ENCODE measurements at places on chromosomes 12 and 14.

DNA sequence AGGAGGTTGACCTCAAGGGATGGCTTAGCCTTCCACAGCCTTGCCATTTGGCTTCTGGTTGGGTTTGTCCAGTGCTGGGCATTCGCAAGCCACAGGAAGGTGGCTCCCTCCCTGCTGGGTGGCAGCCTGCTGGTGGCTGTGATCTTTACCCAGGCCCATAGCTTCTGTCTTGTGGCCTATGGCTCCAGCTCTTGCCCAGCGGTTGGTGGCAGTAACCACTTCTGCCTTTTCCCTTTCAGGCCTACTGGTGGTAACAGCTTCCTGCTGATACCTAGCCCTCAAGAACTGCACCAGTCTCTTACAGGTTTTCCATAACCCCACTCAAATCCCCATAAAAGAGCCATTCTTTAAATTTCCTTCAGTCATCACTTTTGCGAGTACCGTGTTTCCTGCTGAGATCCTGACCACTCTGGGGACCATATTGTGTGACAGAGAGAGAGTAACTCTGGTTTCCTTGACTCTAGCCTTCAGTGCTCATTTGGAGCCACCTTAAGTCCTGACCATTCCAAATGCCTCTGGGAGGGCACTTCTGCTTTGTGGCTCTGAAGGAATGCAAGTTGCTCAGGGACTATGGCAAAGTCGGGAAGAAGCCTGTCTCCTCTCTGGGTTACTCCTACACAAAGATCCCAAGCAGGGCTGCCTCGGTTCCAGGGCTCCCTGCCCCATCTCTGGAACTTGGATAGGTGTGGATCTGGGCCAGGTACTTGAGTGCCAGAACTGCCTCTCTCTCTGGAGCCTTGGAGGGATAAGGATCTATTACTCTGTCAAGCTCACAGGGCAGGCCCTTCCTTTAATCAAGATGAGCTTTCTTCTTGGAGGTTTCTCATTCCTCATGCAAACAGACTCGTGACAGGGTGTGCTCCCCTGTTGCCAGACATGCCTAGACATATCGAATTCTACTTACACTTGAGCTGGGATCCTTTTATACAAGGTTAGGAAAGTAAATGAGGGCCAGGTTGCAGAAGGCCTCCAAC is 2.9 kb upstream of the NYNRIN start:
- DNase-seq: no peak

DNA sequence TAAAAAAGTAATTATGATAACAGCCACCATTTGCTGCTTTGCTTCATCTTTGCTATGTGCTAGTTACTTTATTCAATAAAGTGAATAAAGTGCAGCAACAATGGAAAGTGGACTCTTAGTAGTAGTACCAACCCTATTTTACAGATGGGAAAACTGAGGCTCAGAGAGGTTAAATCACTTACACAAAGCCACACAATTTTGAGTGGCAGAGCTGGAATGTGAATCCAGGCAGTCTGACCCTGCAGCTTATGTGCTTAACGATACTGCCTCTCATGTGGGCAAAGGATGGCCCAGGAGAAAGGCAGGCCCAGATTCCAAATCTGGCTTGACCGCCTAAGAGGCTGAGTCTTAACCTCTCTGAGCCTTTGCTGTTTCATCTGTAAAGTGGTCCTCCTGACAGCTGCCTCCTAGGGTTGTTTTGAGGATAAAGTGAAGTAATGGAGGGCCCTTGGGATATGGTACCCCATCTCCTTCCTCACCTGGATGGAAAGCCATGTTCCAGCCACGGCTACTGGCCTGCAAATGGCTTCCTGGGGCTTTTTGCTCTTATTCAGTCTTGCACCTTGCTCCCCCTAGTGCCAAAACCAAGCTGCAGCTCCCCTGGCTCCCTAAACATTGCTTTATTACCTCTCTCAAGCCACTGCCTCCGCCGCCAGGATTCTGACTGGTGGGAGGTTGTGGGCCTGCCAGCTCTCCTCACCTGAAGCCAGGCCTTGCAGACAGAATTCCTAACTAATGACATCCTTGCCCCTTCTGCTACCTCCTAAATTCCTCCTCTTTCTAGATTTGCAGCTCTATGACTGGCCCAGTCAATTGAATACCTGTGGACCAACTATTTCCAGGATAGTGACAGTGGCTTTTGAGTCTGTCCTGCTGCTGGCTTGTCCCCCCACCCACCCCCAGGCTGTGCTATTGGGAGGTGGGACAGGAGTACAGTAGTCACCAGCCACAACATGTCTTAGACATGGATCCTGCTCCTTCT is 283.3 kb upstream of the PWP1 start:
- DNase-seq: peak; percentile 72

GRCh38 chr12:106251631-106252455 is 4.0 kb upstream of the CKAP4 start:
- no peak for DNase-seq

DNA sequence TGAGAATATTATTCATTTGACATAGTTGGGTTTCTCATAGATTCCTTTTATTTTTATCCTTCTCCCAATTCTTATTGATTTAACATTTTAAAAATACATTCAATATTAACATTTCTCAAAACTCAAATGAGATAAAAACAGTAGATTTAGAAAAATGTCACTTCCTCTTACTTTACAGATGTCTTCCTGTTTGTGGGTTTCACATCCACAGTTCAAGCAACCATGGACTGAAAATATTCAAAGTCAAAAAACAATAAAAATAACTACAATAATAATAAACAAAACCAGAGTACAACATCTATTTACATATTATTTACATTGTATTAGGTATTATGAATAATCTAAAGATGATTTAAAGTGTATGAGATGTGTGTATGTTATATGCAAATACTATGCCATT is 111.3 kb upstream of the SLC16A7 start:
- DNase-seq: no peak

DNA sequence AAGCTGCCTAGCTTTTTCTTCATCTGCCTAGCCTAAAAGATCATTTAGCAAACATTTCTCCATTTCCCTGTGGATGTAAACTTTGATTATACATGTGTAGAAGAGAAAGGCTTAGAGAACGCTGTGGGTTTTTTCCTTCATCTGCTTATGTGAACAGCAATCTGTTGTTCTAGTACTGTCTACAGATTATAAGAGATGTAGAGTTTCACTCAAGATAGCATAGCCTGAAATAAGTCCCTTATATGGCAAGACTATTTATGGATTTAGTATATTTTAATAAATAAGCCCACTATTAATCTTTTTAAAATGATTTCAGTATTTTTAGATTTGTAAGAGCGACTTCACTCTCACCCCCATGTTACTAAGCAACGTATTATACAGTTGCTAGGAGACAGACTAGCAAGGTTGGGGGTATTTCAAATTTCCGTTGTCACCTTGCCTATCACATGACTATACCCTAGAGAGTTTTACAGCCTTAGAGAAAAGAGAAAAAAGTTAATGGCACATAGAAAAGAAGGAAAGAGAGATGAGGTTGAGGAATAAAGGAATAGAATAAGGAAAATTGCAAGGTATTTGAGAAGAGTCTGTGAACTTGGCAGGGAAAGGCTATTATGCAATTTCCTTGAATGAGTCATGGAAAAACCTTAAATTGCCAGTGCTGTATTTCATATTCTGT is 12.2 kb upstream of the TUBA1A start:
- DNase-seq: peak; percentile 68

DNA sequence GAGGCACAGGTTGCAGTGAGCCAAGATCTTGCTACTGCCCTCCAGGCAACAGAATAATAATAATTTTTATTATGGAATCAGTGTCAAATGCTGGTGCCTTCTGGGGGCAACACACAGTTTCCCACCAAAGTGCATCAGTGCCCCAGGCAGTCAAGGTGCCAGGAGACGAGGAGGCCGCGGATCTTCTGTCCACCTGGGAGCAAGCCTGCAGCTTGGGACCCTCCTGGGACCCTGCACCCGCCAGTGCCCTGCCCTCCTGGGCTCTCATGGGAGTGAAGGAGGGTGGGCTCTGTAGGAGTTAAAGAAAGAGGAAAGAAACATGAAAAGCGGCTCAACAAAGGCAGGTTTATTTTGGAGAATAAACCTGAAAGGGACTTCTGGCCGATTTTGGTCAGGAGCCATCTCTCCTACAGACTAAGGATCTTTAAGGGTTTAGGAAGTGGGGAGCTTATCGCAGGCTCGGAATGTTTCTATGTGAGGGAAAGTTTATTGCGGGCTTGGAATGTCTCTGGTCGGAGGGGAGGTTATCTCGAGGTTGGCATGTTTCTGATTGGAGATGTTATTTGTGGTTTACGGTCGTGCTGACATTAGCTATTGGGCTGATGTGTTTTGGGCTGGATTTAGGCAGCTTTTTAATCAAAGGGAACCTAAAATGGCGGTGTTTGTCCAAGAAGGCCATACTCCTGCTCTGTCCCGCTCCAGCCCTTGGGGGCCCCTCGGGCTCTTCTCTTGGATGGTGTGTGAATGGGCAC is 1.1 kb upstream of the ASPG start:
- no peak for DNase-seq

GRCh38 chr12:4421590-4422031 is 24.0 kb downstream of the FGF6 start:
- peak; percentile 61 for DNase-seq

DNA sequence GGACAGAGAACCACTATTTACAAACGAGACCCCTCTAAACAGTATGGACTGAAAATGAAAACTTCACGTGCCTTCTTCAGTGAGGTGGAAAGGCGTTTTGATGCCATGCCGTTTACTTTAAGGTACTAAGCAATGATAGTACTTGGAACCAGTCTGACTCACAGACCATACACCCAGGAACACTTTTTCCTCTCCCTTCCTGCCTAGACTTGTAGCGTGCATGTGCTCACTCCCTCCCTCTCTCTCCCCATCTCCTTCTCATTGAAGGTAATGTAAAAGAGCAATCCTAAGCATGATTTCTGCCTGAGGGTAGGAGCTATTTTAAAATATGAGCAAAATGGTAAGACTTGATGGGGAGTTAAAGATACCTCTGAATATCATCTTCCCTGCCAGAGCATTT is 5.9 kb upstream of the RPL41 start:
- no peak for DNase-seq

DNA sequence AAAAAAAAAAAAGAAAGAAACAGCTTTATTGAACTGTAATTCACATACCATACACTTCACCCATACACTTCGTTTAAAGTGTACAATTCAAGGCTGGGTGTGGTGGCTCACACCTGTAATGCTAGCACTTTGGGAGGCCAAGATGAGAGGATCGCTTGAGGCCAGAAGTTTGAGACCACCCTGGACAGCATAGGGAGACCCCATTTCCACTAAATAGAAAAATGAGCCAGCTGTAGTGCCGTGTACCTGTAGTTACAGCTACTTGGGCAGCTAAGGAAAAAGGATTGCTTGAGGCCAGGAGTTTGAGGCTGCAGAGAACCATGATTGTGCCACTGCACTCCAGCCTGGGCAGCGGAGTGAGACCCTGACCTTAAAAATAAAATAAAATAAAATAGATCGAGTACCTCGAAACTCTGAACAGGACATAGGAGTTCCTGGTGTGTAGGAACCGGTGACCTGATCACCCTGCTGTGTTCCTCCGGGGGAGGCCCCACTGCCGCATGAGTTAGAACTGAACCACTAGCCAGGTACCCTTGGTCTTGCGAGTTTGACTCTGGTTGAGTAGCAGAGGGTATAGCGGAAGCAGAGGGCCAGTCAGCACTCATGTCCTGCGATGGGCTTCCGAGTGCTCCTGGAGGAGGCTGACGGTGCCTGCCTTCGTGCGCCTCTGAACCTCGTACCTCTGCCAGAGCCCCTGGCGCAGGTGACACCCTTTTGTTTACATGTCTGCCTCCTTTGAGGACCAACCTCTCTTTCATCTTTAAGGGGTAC is 80.0 kb downstream of the B4GALNT3 start:
- DNase-seq: no peak

GRCh38 chr12:120925740-120926563 is 21.8 kb upstream of the SPPL3 start:
- no peak for DNase-seq

Data from CD4-positive, alpha-beta T cell treated with Interleukin-17A for 1 hour (primary cell).